ENCODE measurements at places on chromosomes 2 and 18.

GRCh38 chr2:96240341-96241038 is 25.3 kb downstream of the TMEM127 start:
- no peak for DNase-seq

GRCh38 chr2:145076085-145076484 is 556.2 kb upstream of the ZEB2 start:
- no peak for DNase-seq

DNA sequence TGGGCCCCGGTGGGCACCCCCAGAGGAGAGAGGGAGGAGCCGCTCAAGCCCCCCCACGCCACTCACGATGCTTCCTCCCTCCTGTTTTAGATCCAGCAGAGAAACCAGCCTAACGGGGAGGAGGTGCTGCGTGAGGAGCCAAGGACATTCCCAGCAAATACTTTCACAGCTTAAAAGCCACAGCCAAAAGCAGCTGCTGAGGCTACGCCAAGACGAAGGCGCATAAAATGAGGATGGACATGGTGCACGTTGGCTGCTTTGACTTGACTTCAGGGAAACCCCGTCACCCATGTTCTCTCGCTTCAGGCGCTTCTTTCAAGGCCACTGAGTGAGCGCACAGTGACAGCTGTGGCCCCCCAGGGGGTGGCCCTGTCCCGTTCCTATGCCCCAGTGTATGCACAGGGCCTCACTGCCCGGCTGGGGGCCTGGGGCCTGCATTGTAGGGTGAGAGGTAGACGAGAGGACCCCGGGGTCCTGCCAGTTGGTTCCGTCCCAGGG is 72.1 kb upstream of the PXDN start:
- no peak for DNase-seq

DNA sequence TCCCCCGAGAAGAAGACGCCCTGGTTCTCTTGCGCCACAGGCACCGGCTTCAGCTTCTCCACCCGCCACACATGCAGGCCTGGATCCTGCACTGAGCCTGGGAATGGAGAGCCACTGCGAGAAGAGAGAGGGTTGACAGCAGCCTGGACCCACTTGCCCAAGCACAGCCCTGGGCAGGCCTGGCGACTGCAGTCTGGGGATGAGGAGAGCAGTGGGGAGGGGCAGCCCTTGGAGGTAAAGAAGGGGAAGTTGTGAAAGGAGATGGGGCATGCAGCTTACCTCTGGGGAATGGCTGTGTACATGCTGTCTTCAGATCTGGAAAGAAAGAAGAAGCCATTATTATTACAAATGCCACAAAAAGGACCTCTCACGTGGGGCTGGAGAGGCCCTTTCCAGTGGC is 8.3 kb downstream of the CAPG start:
- DNase-seq: no peak

DNA sequence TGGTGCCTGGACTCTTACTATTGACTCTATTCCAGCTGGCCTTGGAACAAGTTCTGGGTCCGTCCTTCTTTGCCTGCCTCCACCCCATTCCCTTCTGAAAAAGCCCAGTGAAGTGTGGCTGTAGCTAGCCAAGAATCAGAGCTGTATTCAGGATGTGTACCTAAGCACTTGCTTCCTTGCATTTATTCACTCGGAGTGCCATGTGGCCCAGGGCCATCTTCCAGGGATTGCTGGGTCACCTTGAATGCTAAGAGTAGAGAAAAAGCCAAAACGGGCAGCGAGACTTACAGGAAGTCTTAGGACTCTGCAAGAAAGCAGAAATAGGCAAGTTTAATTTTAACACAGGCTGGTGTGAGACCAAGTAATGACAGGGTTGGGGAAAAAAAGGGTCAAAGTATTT is 4.1 kb downstream of the ITGA6 start:
- DNase-seq: no peak

- no peak for DNase-seq
Measured at GRCh38 chr18:56702946-56703345, 51.8 kb downstream of the WDR7 start.

- no peak for DNase-seq
Measured at GRCh38 chr18:34752056-34752455, 42.0 kb downstream of the DTNA start.

- DNase-seq: no peak
Measured at GRCh38 chr2:33384599-33384961, 91.9 kb upstream of the RASGRP3 start.

GRCh38 chr2:41033127-41033526 is 581.2 kb upstream of the SLC8A1 start:
- DNase-seq: no peak

DNA sequence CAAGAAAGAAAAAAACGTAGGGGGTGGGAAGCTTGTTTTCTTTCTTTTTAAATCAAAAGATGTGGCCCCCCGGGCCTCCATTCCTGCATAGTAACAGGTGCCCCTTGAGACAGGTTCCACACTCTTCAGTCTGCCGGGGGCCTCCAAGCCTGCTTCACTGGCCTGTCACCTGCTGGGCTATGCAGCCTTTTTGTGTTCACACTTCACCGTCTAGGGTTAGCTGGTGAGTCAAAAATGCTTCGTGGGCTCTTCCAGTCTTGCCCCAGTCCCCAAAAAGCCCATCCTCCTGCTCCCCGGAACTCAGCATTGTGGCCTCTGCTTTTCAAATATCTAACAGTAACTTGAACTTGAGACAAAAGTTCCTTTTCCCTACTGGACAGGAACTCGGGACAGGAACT is 67.9 kb downstream of the POLR1A start:
- no peak for DNase-seq

DNA sequence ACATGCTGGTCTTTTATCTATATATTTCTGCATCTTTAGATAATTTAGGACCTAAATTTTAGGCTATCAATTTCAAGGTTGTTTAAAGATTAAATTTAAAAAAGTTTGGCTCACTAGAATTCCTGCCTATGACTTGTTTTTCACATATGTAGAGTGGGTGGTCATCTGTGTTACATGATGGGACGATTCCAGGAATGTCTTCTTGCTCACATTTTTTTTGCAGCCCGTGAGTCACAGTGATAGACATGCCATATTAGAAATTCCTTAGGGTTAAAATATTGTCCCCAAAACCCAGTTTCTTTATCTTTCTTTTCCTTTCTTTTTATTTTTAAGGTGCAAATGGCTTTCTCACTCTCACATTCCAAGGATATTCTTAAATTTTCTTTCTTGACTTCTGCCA is 652.0 kb downstream of the PLCL1 start:
- DNase-seq: no peak

- no peak for DNase-seq
Measured at GRCh38 chr2:217402761-217403383, 543.0 kb upstream of the TNP1 start.

DNA sequence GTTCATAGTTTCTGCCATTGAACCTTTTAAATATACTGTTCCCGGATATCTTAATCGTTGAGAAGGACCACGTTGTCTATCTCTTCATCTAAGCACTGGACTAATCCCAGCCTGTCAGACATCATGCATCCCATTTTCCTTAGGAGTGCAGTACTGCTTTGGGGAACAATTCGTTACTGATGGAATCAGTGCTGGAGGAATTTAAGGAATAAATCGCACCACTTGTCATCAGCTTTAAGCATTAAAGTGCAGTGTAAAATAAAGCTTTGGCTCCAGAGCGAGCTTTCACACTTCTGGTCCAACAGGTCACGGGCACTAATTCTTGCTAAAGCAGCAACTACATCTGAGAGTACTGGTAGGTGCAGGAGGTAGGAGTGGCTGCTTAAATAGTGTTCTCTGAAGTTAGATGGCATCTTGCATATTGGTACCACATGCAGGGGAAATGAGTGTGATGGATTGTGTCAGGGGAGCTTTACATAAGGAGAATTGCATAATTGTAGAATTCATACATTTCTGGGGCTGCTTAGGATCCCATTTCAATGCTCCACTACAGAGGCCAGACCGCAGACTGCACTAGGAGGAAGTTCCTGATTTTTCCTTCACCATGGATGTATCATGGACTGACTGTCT is 105.7 kb upstream of the RASGRP3 start:
- DNase-seq: no peak

- no peak for DNase-seq
Measured at GRCh38 chr18:33446604-33447003, 6.1 kb upstream of the CCDC178 start.

- DNase-seq: no peak
Measured at GRCh38 chr2:220697011-220697410, 875.1 kb downstream of the EPHA4 start.

- DNase-seq: no peak
Measured at GRCh38 chr2:122029945-122030344, 274.5 kb downstream of the TSN start.

GRCh38 chr18:69585696-69586095 is 185.0 kb downstream of the DOK6 start:
- no peak for DNase-seq

GRCh38 chr2:12721566-12722446 is 5.1 kb downstream of the TRIB2 start:
- no peak for DNase-seq

- no peak for DNase-seq
Measured at GRCh38 chr2:30625276-30625675, 178.2 kb downstream of the LCLAT1 start.

DNA sequence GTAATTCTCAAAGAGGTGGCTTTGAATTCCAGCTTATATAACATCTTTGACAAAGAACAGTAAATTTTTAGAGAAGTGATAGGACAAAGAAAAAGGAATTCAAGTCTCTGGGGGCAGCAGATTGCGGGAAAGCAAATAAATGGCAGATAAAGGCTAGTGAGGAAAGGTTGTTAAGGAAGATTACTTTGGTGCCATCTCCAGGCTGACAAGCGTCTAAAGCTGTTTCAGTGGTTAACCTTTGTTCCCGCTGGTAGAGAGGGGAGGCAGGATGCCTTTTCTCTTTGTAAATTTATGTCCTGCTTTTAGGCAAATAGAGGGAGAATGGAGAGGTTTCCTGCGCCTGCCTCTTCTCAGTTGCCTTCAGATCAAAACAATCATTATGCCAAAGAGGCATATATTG is 431.2 kb upstream of the CHST9 start:
- DNase-seq: no peak

DNA sequence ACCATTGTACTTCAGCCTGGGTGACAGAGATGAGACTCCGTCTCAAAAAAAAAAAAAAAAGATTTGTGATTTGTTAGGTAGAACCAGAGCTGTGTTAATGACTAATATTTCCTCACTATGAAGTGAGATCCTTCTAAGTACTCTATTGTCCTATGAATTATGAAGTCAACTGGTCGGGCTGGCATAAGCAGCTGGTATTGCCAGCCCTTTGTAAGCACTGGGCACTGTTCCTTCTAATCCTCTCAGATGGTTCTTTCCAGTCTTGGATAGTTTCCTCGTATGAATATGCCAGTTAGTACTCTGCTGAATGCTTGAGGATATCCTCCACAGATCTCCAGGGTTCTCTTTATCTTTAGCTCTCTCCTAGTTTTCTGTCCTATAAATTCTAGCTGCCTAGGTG is 223.1 kb upstream of the SP5 start:
- DNase-seq: no peak

GRCh38 chr2:135817951-135818350 is 19.0 kb downstream of the LCT start:
- no peak for DNase-seq

DNA sequence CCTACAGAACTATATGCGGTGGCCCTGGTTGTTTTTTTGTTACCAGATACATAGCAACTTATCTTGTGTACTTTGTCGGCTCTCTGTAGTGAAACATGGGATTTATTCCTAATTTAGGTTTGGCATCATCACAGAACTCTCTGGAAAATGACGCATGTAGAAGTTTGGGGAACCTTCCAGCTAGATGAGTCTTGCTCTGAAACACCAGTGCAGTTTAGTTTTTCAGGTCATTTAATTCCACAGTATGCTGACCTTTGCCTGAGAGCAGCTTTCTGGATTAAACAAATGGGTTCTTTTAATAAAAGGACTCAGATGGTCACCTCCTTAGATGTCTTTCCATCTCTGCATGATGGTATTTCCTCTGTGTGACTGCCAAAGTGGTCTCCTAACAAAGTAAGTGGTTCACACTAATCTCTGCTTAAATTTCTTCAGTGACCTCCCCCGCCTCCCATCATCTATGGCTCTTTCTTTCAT is 39.9 kb downstream of the MYO3B start:
- DNase-seq: no peak

DNA sequence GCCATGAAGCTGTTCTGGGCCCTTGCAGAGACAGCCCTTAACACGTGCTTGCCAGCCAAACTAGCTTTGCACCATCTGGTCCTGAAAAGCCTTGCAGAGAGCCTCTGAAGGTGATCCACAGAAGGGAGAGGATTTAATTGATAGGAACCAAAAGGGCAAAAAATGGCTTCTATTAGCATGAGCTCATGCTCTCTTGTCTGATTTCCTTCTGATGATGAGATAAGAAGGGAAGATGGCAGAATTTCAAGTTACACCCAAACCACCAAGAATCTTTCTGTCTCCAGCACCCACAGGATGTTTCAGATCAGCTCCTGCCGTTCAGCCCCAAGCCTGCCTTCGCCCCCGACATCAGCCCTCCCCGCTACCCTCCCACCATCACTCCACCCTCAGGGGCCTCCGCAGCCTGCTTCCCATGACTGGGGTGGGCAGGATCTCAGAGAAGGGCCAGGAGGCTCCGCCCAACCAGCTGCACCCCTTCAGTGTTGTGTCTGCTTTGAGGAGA is 23.4 kb upstream of the GLI2 start:
- DNase-seq: no peak

GRCh38 chr18:36298126-36298741 is 721 bp downstream of the FHOD3 start:
- no peak for DNase-seq

DNA sequence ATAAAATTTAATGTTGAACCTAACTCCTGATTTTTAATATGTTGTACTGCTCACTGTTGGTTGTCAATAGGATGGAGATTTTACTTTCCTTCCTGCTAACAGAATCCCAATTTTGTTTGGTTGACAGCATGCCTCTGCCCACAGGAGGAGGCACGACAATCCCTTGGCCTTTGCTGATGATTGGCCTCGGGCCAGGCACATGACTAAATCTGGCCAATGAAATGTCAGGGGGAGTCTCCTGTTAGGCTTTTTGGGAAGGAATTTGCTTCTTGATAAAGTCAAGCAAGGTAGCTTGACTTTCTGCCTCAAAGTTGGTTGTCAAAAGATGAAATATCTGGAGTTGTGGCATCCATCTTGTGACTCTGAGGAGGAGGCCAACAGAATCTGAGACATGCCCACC is 6.8 kb upstream of the TGFA start:
- no peak for DNase-seq

- DNase-seq: no peak
Measured at GRCh38 chr2:217853301-217853881, 149.4 kb downstream of the TNS1 start.

GRCh38 chr18:10035281-10035991 is 121.6 kb downstream of the VAPA start:
- DNase-seq: no peak

GRCh38 chr2:84914334-84914733 is 8.9 kb downstream of the TMSB10 start:
- DNase-seq: no peak

All from activated B cell treated with CpG ODN at 0.5 μM for 24 hours (primary cell).